ENCODE measurements at places on chromosomes 12 and 14. TPM values are rescaled to one million over a fixed set of nuclear protein-coding genes. Genes with fewer than 3 reads are reported as not detected.

DNA sequence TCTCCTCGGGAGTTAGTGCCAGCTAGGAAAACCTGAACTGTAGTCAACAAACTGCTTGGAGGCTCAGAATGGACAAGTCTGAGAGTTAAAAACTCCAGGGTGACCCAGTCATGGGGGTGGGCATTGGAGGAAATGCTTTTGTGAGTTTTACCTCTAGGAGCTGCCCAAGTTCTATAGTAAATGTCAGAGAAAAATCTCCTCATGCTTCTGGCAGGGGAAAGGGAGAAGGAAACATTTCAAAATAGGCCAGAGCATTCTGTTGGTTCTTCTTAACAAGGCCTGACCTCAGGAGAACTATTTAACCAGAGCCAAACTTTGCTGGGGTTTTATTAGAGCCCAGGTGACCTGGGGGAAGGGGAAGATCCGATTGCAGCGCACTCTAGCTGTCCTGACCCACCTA, 12.3 kb downstream of the NINJ2 start:
- no peak for DNase-seq

DNA sequence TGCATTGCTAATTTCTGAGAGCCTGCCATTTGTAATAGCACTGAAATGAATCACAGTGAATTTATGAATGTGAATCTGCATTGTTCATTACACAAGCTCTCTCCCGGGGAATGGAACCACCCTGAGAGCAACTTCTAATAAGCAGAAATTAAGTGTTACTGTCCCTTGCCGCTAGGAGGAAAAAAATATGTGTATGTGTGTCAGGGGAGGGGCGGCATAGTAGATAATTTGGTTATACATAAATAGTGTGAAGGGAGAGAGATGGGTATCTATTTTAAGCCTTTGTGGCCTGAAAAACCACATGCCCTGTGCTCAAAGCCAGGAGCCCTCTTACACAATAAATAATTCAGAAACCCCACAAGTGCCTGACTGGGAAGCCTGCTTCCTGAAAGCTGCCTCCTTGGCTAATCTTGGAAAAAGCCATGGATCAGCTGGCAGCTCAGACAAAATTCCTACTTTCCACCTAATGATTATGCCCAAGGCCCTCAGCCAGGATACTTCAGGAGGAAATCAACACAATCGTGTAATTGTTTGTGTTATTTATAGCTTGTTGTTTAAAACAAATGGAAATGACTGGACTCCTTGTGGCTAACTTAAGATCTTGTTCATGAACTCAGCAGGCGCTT, 366.2 kb upstream of the KITLG start:
- DNase-seq = no peak

VASH1 gene
- total RNA-seq = 30.8 TPM

GRCh38 chr14:54792288-54792687, 110.3 kb downstream of the GCH1 start:
- no peak for DNase-seq

DTX1 gene
- total RNA-seq = 1.7 TPM

ARHGEF40 gene
- total RNA-seq = 22.8 TPM

- DNase-seq = no peak
Measured at GRCh38 chr12:13702381-13702780, 279.0 kb downstream of the GRIN2B start.

GRCh38 chr12:21456291-21456780, 18.9 kb downstream of the PYROXD1 start:
- DNase-seq = no peak

PTPN6 gene
- 27.0 TPM for total RNA-seq

AQP6 gene
- not detected for total RNA-seq

GRCh38 chr12:2355604-2356003, 302.8 kb downstream of the CACNA1C start:
- DNase-seq = no peak

P2RX2 gene
- total RNA-seq = not detected
